Retina (tissue), 1 donor: ENCODE measurements at places on chromosomes 3 and 15.

DNA sequence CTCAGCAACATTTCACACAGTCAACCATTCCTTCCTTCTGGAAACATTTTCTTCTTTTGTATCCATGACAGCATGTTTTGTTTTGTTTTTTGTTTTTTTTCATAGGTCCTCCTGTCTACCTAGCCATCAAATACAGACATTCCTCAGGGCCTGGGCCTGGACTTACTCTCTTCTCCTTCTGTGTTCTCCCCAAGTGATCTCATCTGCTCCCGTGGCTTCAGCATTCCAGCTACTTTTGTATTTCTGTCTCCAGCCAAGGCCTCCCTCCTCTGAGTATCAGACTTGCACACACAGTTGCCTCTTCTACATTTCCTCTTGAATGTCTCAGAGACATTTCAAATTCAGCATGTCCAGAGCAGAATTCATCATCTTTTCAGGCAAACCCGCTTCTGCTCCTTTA is 82.4 kb downstream of the HCN4 start:
- no peak for DNase-seq

DNA sequence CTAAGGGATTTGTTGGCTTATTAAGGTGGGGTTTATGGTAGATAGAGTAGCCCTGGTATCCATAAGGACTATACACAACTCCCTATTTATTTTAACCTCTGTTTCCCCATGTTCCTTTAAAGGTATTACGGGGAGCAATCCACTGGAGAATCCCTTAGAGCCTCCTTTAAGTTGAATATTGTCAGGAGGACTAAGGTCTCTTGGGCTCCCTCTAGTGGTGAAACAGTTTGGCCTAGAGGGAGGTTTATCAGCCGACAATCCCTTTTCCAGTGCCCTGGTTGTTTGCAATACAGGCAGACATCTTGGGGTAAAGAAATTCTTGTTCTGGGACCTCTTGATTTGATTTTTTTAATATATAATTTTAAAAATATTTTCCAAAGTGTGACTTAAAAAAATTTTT is 12.9 kb downstream of the OPA1 start:
- DNase-seq, result peak; percentile 48

GRCh38 chr15:100592898-100593297 is 9.1 kb downstream of the LINS1 start:
- DNase-seq, result no peak

GRCh38 chr15:39061952-39062464 is 497.4 kb upstream of the RASGRP1 start:
- no peak for DNase-seq

DNA sequence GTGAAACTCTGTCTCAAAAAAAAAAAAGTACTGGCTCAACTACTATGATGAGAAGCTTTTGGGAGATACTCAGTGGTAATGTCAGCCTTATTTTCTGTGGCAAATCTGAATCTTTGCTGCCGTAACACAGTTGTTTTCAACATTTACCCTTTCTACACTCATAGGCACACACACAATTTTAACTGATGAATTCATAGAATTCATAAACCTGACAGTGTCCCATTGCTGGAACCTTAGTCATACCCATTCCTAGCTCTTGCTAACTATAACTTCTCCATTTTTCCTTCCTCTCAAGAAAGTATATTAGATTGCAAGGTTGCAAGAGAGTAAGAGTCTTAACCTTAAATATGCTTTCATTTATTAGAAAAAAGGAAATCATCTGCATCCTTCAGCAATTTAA is 496.6 kb downstream of the FHIT start:
- DNase-seq, result no peak

GRCh38 chr3:114527036-114527644 is 233.3 kb downstream of the TIGIT start:
- no peak for DNase-seq

DNA sequence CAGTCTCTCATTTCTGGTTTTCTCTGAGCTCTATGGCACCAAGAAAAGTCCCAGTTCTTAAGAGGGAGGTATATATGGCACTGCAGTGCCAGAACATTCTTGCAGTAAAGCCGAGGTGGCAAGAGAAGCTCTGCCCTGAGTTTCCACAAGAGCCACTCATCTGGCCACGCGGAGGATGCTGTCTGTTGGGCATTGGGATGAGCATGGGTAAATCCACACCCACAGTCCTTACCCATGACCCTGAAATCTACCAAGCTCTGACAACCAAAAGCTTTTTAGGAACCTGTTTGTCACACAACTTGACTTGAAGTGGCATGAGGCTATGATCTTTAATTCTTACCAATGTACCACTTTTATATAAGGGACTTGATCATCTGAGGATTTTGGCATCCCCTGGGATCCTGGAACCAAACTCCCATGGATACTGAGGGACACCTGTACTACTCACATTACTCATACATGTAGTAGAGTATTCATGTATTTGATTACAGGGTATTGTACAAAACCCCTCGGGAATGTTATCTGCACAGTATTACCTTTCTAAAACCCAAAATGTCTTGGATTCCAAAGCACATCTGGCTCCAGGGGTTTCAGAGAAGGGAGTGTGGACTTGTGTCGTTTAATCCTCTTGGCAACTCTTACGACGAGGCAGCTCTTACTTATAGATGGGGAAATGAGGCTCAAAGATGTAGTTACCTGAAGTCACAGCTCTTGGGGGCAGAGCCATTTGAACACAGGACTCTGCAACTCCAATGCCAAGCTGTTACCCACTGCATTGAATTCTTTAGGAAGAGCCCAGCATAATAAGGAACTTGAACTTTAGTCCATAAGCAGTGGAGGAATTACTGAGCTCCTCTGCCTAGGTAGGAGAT is 8.8 kb downstream of the RPL32 start:
- no peak for DNase-seq
